ENCODE measurements at places on chromosomes 3 and 15.

DNA sequence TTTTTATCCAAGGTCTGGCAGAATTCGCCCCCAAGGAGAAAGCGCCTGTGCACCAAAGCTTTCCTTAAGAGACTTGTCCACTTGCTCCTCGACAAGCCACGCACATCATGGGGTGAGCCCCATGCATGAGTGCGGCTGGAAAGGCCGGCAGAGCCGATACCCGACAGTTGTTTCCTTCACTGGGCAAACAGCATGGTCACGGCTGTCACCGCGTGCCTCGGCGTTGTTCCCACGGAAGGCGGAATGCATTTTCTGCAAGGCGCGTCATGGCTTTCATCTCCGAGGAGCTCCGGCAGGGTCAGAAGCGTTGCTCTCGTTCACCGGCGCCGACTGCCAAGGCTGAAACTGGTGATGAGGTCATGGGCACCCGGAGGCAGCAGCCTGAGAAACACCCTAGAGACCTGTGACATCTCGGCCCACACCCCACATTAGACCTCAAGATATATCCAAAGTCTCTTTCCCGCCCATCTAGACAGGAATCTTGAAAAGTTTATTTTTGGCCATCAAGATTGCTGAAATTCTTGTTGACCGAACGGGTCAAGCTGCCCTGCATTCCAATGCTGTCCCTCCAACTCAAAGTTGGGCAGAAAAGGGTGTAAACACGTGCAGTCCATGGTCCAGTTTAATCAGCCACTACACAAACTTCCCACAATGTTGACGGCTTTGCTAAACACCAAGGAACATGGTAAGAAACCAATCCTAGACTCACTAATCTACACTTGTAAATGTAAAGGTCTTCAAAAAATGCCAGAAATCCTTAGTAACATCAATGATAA, 604 bp upstream of the TJP1 start:
- peaks cover 15% of the 10 kb centered on the region for H3K4me1 ChIP-seq

- H3K36me3 ChIP-seq, result no peaks in the 10 kb centered on the region
- DNase-seq, result no peak
- H3K4me3 ChIP-seq, result no peak overlapping the region
- H3K27ac ChIP-seq, result no peak overlapping the region
- H3K27me3 ChIP-seq, result no peaks in the 10 kb centered on the region
Measured at GRCh38 chr3:58066842-58067241, 58.6 kb downstream of the FLNB start.

DNA sequence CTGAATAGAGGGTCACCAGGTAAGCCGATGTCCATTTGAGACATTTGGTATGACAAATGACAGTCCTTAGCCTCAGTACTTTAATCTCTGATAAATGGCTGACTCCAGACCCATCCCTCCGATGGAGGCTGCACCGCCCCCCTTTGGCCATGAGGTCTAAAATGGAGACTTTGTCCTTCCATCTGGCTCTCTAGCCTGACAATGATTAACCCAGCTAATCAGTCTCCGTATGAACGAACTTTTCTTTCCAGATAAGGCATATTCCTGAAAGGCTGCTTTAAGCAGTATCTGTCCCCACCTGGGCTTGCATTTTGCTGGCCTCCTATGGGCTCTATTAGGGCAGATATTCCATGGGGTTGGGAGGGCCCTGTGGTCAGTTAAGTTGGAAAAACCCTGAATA, 10.8 kb upstream of the MYZAP start:
- no peaks in the 10 kb centered on the region for H3K4me1 ChIP-seq
- H3K27me3 ChIP-seq, result no peaks in the 10 kb centered on the region
- no peak for DNase-seq
- no peaks in the 10 kb centered on the region for H3K36me3 ChIP-seq
- no peak overlapping the region for H3K4me3 ChIP-seq

GRCh38 chr15:64857421-64857820, 15.7 kb downstream of the PLEKHO2 start:
- H3K27ac ChIP-seq, result peak overlapping the region; percentile 78
- H3K4me1 ChIP-seq, result peaks cover 99% of the 10 kb centered on the region
- DNase-seq, result no peak
- no peaks in the 10 kb centered on the region for H3K36me3 ChIP-seq
- H3K27me3 ChIP-seq, result no peaks in the 10 kb centered on the region

GRCh38 chr3:79361748-79362378, 405.9 kb downstream of the ROBO1 start:
- no peaks in the 10 kb centered on the region for H3K4me1 ChIP-seq
- H3K27me3 ChIP-seq, result no peaks in the 10 kb centered on the region
- H3K36me3 ChIP-seq, result no peaks in the 10 kb centered on the region
- H3K4me3 ChIP-seq, result no peak overlapping the region
- DNase-seq, result no peak
- no peak overlapping the region for H3K27ac ChIP-seq

DNA sequence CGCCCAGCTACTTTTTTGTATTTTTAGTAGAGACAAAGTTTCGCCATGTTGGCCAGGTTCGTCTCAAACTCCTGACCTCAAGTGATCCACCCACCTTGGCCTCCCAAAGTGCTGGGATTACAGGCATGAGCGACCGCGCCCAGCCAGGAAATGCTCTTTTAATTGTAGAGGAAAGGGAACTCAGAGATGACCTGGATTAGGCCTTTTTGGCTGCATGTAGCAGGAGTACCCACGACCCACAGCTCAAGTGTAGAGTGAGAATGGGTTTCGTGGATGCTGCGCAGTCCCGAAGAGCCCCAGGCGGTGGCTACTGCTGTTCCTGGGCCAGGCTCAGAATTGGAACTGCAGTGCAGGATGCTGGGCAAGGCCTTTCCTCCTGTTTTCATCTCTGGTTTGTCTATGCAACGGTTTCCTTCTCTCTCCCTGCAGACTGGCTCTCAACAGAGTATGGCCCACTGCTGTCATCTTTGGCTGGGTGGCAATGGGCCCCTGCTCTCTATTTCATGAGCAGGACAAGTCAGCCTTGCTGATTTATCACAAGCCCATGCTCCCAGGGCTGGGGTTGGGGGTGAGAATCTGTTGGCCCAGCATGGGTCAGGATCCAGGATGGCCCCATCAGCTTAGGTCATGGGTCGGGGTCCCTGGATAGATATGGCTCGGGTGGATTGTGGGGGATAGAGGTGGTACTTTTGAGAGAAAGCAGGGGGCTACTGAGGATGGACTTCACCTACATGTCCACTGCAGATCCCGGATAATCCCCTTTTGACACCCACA, 51.2 kb downstream of the GASK1A start:
- no peak overlapping the region for H3K4me3 ChIP-seq
- no peak for DNase-seq
- no peaks in the 10 kb centered on the region for H3K4me1 ChIP-seq
- H3K27me3 ChIP-seq, result no peaks in the 10 kb centered on the region
- H3K36me3 ChIP-seq, result no peaks in the 10 kb centered on the region
- no peak overlapping the region for H3K27ac ChIP-seq

GRCh38 chr3:13709706-13710105, 160.8 kb downstream of the FBLN2 start:
- no peak for DNase-seq
- H3K4me1 ChIP-seq, result no peaks in the 10 kb centered on the region
- H3K36me3 ChIP-seq, result no peaks in the 10 kb centered on the region
- H3K27me3 ChIP-seq, result no peaks in the 10 kb centered on the region

DNA sequence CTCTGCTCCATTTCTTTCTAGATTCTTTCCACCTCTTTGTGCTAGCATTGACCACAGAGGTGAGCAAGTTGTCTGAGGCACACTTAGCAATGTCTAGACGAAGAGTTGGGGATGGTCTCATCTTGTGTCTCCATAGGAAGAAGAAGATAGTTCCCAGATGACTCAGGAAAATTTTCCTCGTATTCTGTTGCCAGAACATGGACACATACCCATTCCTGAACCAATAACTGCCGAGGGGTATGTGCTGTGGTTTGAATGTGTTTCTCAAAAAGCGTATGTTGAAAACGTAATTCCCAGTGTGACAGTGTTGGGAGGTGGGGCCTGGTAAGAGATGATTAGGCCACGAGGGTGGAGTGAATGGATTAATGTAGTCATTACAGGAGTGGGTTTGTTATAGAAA, 107.5 kb upstream of the GALNT15 start:
- no peak overlapping the region for H3K27ac ChIP-seq
- H3K36me3 ChIP-seq, result no peaks in the 10 kb centered on the region
- H3K4me1 ChIP-seq, result peaks cover 6% of the 10 kb centered on the region
- no peak for DNase-seq
